DMS153 (cell line): ENCODE measurements at places on chromosomes 3 and 15.

GRCh38 chr3:129518581-129518980 lies 9.9 kb upstream of the RHO start:
- no peak for DNase-seq

DNA sequence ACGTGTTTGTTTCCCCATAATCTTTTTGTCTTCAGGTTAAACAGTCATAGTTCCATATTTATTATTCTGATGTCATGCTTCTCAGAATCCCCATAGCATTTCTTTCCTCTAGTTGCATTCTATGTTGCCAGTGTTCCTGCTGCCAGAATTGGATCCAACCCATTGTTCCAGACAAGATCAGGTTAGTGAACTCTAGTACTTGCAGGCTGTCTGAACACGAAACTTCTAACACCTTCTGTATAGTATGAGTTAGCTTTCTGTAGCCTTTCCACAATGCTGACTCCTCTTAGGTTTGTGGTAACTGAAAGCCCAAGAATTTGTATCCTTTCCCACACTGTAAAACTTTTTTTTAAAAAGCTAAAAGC lies 88.0 kb upstream of the ROPN1 start:
- DNase-seq: no peak

DNA sequence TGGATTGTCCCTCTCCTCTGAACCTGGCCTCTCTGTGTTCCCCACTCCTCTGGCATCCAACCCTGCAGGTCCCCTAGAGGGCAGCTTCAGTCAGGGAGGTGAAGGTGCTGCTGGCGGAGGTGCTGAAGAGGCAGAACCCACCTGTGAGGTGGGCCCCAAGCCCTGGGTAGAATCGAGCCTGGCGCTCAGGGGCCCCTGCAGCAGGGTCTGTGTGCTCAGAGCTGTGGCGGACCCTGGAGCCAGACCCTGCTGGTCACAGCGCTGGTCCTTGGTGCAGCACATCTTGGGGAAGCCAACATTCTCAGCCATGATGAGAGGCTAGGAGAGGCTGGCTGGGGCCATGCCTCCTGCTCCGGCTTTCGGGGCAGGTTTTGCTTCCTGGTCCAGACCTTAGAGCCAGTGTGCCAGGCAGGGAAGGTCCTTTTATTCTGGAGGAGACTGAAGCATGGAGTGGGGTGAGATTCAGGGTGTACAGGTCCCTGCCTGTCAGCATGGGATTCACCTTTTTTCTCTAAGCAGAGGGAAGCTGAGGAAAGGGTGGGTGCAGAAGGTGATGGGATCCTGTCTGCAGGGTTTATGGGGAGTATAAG lies 54.7 kb upstream of the TAMM41 start:
- no peak for DNase-seq

DNA sequence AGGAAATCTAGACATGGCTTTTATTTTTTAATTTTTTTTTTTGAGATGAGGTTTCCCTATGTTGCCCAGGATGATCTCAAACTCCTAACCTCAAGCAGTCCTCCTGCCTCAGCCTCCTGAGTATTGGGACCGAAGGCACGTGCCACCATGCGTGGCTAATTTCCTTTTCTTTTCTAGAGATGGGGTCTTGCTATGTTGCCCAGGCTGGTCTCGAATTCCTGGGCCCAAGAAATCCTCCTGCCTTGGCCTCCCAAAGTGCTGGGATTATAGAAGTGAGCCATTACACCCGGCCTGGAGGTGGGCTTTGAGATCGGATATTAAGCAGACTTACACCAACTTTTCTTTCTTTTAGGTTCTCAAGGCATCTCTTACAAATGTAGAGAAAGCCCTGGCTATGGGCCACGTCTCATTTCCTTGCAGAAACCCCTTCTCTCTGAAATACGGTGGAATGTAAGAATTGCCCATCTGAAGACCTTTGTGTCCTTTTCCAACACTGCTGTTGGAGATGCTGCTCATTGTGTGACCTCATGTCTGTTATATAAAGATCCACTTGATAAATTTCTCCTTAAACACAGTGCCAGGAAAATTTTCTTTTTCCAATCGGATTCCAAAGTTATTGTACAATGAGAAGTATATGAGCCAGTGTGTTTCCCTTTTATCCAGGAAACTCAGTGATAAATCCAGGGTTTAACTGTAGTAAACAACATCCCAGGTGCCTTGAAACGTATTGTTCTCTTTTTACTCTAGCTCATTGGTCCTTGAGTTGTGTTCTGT lies 36.8 kb upstream of the CFAP161 start:
- no peak for DNase-seq

DNA sequence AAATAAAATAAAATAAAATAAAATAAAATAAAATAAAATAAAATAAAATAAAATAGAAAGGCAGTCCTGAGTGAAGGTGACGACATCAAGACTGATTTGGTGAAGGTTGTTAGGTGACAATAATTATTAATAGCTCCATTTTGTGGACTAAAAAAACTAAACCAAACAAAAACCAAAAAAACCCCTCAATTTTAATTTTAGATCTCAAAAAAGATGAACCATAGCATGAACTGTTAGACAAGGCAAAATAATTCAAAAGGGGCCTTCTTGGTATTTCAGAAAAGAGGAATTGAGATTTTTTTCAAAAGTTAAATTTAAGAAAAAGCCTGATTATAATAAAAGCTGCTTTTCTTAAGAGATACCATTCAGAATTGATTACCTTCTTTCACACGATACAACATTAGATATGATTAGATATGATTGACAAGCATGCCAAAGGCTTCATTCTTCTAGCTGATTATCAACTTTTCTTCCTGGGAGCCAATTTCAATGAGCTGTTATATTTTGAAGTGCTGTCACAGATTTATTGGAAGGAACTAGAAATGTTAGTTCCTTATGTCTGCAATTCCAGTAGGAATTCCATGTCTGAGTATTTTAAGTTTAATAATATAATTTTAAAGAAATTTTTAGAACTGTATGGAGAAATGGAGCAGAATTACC lies 244.7 kb downstream of the MBNL1 start:
- no peak for DNase-seq

- DNase-seq: no peak
These were observed 5.4 kb upstream of the RFX7 start for GRCh38 chr15:56249092-56249491.

GRCh38 chr3:31802981-31803740 lies 177.9 kb downstream of the OSBPL10 start:
- no peak for DNase-seq

DNA sequence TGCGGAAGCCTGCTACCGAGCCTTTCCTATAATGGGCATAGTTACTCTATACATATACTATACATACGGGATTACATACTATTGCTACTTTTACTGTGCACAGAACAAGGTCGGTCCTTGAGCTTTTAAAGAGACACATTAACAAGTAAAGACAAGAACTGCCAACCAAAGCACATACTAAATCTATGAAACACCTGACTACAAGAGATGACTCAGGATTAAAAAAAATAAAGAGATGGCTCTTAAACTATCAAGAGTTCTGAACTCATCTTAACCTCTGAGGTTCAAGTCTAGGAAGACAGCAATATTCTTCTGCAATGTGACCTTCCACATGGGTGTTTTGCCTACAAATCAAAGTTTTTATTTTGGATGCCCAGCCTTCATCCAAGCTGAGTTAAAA lies 106.8 kb downstream of the TNIK start:
- no peak for DNase-seq

DNA sequence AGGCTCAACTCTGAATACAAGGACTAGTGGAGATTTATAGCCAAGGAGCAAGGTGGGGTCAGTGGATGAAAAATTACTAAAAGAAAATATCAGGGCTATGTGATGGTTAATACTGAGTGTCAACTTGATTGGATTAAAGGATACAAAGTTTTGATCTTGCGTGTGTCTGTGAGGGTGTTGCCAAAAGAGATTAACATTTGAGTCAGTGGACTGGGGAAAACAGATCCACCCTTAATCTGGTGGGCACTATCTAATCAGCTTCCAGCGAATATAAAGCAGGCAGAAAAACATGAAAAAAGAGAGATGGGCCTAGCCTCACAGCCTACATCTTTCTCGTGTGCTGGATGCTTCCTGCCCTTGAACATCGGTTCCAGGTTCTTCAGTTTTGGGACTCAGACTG lies 14.4 kb upstream of the SENP7 start:
- no peak for DNase-seq

- no peak for DNase-seq
These were observed 25.2 kb upstream of the RHCG start for GRCh38 chr15:89521605-89522004.

- no peak for DNase-seq
These were observed 180.7 kb upstream of the PDZRN3 start for GRCh38 chr3:73805435-73805834.

DNA sequence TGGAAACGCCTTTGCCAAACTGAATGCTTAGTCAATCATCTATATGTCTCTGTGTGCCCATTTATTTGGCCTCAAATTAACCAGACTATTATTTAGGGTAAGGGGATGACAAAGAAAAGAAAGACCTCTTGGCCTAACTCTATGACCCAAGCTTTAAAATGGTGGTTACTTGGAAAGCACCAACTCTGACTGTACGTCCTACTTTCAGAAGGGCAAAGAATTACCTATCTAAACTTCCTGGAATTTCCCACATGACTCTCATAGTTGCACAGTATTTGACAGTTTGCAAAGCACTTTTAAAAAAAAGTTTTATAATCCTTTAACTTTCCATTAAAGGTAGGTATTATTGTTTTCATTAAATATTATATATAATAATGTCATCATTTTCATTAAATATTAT lies 6.3 kb upstream of the MTHFS start:
- DNase-seq: no peak

DNA sequence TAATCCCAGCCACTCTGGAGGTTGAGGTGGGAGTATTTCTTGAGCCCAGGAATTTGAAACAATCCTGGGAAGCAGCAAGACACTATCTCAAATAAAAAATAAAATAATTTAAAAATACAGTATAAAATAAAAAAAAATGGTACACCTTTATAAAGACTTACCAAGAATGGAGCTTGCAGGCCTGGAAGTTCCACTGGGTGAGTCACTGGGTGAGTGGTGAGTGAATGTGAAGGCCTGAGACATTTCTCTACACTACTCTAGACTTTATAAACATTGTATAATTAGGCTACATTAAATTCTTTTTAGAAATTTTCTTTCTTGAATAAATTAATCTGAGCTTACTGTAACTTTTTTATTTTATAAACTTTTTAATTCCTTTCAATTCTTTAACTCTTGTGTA lies 609.1 kb upstream of the BCHE start:
- no peak for DNase-seq

DNA sequence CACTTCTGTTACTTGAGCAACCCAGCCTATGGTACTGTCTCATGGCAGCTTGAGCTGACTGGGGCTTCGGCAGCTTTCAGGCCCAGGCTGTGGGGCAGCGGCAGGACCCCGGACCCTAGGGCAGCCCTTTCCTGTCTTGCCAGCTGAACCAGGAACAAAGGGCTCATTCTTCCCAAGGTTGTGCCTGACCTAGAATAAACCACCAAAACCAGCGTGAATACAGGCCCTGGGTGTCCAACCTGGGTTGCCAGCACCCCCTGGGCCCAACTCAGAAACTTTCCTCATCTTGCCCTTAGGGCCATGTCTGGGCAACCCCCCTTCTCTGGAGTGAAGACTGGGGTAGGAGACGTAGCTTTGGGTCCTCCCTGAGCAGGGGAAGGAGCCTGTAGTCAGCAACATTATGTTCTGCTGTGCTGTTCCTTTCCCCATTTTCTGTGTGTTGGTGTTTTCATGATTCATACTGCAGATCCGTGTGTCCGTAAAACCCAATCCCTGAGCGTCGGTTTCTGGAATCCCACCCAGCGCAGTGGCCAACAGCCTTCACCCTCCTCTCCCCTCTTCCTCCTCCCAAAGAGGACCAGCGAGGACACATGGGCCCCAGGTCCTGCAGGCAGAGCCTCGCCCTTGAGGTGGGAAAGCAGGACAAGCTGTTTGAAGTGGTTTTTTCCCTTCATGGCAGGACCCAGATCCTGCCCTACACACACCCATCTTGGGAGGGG lies 33.5 kb downstream of the TKT start:
- no peak for DNase-seq

- no peak for DNase-seq
These were observed 128.4 kb downstream of the FAM174B start for GRCh38 chr15:92527197-92527596.

- no peak for DNase-seq
These were observed 64.2 kb upstream of the PYGO1 start for GRCh38 chr15:55652359-55652758.

DNA sequence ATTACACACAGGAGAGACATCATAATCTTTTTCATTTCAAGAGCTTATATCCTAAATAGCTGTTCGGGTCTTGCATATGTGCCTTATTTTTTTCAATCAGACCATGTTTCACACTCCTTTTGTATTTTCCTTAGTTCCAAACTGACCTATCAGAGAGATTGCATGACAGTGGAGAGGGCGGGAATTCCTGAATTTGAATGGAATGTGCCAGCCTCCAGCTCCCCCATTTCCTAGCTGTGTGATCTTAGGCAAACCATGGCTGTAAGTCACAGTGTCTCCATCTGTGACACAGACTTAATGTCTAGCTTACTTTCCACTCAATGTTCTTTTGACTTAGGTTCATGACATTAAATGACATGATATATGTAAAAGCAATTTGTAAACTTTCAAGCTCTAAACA lies 62.0 kb upstream of the CSTA start:
- no peak for DNase-seq

DNA sequence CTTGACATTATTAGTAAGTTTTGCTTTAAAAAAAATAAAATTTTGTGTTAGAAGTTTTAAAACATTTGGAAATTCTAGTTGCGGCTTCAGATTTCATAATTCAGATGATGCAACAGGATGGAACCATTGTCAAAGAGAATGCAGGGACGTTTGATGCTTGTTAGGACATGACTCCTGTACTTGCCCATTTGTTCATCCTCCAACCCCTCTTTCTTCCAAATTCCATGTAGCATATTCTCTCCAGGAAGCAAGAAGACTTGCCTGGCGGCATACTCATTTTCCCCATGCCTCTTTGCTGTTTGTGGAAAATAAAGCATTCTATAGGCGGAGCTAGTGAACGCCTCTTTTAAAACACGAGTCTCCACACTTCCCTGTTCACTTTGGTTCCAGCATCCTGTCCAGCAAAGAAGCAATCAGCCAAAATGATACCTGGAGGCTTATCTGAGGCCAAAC lies at the start of gene CSTA:
Gene CSTA (plus strand): TSS at position 378 of the 453 bp plus-strand sequence. CDS start 45 bp downstream, at position 423.
- no peak for DNase-seq

DNA sequence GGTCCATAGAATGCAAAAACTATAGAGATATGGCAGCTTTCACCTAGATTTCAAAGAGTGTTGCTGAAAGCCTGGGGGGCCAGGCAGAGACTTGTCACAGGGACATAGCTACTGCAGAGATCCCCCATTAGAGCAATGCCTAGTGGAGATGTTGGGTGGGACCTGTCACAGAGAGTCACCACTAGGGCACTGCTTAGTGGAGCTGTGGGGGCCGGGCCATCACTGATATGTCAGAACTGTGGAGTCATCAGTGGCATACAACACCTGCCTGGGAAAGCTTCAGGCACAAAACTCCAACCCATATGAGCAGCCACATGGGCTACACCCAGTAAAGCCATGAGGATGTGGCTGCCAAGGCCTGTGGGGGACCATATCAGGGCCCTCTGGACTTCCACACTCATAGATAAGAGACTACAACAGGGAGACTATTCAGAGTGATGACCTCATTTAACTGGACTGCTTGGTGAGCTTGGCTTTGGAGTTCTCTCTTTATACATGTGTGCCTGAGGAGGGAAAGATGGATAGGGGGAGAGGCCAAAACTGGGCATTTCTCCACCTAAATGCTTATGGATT lies 176.3 kb downstream of the ZNF621 start:
- no peak for DNase-seq

GRCh38 chr3:47473391-47473790 lies 2.4 kb downstream of the SCAP start:
- no peak for DNase-seq

- peak; percentile 22 for DNase-seq
These were observed 131.9 kb downstream of the B3GALNT1 start for GRCh38 chr3:160973067-160973809.
